Muscle of arm (tissue), 14 donors: ENCODE measurements at places on chromosomes 2 and 18. TPM values are rescaled to one million over a fixed set of nuclear protein-coding genes. Genes with fewer than 3 reads are reported as not detected.

UPP2 gene
- polyA plus RNA-seq: not detected

PRSS56 gene
- 1.0 TPM for polyA plus RNA-seq

SPHKAP gene
- polyA plus RNA-seq: 26.5 TPM

ANKRD30BL gene
- not detected for polyA plus RNA-seq

TMEM198 gene
- 2.4 TPM for polyA plus RNA-seq

UGT1A3 gene
- polyA plus RNA-seq: not detected

LIMS3 gene
- polyA plus RNA-seq: 6.1 TPM

MARCO gene
- 1.4 TPM for polyA plus RNA-seq

EMILIN1 gene
- 41.3 TPM for polyA plus RNA-seq

DSG4 gene
- not detected for polyA plus RNA-seq

C2orf78 gene
- not detected for polyA plus RNA-seq

SLC5A7 gene
- polyA plus RNA-seq: 0.11 TPM

NTSR2 gene
- not detected for polyA plus RNA-seq

ORC4 gene
- 25.0 TPM for polyA plus RNA-seq

DNA sequence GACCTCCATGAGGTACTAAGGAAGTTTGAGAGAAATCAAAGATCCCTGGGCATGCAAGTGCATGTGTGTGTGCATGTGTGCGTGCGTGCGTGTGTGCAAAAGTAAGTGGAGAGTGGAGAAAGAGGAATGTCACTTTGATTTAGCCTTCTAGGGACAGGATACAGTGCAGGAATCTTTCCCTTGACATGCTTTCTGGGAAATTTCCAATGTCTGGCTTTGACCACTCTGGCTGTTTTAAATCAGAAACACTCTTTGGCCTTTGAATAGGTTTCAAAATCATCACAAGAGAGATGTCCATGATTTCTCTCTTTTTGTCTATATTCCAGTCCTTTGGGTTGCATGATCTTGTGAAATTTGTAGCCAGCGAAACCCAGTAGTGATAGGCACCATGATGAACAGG lies 162.0 kb downstream of the ALK start:
- DNase-seq: no peak

DNA sequence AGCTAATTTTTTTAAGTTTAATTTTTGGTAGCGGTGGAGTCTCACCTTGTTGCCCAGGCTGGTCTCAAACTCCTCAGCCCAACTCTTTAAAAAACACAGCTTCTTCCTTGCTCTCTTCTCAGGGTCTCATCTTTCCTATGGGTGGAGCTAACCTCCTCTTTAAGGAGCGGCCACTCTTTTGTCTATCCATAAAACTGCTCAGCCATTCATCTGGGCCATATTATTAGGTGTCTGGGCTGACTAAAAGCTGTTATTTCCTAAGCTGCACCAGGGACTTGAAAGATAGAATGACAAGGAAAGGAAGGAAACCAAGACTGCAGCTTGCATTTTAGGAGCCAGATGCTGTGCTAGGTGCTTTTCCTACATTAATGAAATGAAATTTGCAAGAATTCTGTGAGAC lies 35.8 kb upstream of the THOC1 start:
- DNase-seq: no peak

DNA sequence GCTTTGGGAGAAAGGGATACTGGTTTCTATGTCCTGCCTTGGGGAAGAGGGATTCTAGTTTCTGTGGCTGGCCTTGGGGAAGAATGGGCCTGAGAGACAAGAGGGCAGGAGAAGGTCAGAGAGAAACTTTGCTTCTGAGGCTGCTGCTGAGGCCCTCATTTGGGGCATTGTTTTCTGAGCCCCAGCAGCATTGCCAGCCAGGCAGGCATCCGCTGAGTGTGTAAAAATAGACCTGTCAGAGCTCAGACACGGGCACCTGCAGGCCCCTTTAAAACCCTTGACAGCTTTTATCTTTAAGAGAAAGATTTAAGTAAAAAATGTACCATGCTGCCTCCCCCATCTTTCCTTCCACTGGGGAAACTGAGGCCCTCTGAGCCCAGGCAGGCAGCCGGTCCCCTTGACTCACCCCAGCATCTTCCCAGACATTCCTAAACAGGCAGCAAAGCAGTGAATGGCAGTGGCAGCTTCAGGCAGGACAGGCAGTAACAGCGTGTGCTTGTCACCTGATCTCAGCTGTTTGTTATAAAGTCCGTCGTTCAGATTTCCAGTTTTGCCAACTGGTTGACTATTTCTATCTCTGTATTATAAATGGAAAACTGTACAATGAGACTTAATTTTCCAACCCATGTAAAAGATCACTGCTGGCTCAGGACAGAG lies 27.6 kb downstream of the MLPH start:
- DNase-seq: no peak

- no peak for DNase-seq
Observed at GRCh38 chr2:163997466-163997865, 261.7 kb upstream of the FIGN start.

DNA sequence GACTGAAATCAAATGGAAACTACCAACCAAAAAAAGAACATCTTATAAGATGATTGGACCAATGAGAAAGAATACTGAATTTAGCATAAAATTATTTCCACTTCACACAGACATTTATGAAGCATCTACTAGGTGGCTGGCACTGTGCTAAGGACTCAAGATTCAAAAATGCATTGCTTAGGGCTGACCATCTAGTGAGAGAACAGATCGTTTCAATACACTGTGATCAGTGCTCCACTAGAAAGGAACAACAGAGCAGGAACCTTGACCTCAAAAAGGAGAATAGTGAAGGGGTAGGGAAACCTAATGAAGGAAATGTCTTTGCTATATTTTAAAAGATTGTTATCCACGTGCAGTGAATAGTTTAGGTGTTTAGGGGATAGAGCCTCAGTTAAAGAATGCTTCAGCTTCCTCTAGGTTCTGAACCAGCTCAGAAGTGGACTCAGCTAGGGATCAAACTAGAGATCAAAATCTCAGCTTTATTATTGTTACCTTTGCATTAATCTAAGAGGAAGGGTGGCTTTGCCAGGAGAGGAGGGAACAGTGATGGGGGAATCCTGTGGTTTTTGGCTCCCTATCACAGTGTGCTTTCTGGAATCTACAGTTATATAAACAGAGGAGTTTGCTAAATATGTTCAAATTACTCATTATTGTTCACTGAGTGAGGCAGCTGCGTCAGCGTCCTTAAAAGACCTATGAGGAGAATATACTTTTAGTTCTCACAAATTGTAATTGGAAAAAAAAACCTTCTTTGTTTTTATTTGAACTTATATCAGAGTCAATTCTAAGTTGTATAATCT lies 16.2 kb upstream of the BBS5 start:
- no peak for DNase-seq

GRCh38 chr2:180660207-180660606 lies 320.2 kb upstream of the UBE2E3 start:
- no peak for DNase-seq

GRCh38 chr18:63444580-63444979 lies 22.3 kb upstream of the VPS4B start:
- DNase-seq: peak; percentile 71

DNA sequence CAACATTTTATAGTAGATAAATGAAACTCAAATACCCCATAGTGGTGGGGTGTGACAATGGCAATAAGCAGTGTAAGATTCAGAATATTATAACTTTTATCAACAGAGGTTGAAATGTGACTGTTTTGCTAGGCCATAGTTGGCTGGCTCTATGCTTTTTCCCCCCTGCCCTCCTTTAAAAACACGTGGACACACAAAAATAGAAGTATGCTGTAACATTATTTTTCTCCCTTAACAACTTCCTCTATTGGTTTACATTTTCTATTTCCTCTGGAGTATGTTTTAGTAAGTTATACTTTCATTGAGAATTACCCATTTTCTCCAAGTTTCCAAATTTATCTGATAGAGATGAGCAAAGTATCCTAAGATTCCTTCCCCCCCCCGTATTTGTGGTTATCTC lies 31.1 kb downstream of the NDUFAF7 start:
- DNase-seq: no peak

- no peak for DNase-seq
Observed at GRCh38 chr2:79882548-79882947, 369.7 kb downstream of the CTNNA2 start.

GRCh38 chr2:216665717-216666116 lies 29.6 kb downstream of the IGFBP5 start:
- no peak for DNase-seq

- no peak for DNase-seq
Observed at GRCh38 chr2:55357927-55358326, 61.7 kb downstream of the CCDC88A start.

DNA sequence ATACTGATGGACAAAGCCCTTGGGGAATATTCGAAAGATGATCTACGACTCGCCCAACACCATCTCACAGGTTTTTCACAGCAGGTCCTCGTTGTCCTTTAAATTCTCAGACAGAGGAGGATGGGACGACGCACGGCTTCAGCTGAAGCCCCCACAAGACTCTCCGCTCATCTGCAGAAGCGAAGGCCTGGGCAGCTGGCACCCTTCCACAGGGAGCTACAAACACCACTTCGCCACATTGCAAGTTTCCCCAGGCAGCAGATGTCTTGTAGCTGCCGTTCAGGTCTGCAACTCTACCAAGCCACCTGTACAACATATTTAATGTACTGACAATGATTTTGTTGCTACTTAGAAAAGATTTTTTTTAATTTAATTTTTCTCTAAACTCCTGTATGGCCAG lies 642.9 kb downstream of the ZEB2 start:
- DNase-seq: no peak

DNA sequence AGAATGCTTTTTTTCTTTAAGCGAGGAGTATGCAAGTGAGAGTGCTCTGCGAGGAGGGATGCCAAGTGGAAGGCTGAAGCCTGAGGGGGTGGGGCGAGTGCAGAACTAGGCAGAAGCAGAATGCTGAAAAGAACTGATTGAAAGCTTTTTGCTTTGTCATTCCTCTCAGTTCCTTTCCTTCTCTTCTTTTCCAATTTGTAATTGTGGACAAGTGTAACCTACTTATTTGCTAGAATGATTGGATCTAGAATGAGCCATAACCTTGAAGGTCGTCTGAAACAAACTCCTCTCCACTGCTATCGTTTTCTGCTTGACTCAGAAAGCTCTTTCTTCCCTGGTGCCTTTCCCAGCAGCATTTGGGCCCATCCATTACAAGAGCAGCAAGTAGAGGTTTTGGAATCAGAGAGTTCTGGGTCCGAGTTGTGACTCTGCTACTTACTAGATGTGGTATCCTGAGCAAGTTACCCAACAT lies 115.3 kb downstream of the METTL8 start:
- DNase-seq: peak; percentile 78

- DNase-seq: no peak
Observed at GRCh38 chr2:213316001-213316735, 31.9 kb downstream of the SPAG16 start.

DNA sequence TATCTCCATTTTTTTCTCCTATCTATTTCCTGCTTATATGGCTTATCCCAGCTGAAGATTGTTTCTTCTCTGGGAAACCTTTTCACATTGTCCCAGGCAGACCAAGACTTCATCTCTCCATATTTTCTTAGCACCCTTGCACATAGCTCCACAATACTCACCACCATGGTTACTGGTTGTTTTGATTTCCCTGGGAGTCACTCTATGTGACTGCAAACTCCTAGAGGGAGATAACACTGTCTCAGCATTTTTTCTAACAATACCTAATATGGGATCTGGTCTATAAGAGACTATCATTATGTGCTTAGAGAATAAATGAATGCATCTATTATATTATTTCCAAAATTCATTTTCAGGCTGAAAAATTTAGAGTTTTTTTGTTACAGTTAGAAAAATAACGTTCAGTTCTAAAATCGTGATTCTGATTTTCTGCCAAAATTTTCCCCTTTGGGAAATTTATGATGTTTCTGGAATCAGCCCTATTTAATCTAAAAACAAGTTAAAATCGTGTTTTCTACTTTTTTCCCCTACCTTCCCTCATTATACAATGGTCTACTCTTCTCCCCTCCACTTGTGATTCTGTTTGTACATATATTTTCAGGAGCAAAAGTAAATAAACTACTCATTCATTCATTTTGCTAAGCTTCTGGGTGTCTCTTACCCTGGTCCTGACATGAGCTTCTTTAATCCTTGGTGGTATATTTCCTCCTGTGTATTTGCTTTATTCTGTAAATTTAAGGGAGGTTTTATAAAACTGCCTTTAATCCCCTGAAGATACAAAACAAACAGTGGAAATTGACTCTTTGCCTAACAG lies 95.4 kb downstream of the HNMT start:
- DNase-seq: no peak

DNA sequence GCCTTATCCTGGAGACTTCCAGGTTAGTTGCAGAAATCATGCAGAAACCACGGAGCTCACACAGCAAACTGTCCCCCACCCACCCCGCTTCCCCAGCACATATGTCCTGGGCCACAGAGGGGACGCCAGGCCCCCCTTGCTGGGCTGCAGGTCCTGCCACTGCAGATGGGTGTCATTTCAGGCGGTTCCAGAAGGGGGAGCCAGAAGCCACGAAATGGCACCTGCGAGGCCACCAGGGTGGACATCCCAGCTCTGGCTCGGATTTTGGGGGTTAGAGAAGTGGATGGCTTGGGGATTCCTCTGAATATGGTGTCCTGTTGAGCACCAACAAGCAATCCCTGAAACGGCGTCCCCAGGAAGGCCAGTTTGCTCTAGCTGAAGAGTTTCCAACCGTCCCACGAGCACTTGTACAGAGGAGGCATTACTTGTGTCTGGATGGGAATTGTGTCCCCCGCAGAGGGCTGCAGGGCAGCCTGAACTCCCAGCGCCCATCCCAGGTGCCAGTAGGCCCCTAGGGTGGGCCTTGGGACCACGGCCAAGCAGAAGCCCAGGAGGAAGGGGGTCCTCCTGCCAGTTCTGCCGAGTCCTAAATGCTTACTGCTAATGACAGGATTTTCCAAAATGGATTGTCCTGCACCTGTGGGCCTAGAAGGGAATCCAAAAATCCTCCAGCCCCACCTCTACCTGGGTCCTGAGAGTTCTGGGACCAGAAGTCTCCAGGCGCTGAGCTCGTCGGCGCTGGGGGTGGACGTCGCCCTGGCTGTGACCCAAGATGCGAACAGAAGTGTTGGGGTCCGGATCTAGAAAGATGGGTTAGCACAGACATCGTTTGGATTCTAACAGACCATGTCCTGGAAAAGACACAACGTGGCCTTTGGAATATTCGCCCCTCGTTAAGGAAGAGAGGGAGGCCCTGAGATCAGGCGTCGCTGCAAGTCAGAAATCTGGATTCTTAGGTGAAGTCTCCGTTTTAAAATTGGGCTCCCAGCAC lies 14.6 kb upstream of the NFATC1 start:
- DNase-seq: peak; percentile 73

GRCh38 chr2:45244928-45245327 lies 235.7 kb upstream of the SIX2 start:
- no peak for DNase-seq

GRCh38 chr18:2180586-2180985 lies 390.7 kb downstream of the METTL4 start:
- no peak for DNase-seq

- no peak for DNase-seq
Observed at GRCh38 chr2:142112757-142113221, 18.0 kb downstream of the LRP1B start.

DNA sequence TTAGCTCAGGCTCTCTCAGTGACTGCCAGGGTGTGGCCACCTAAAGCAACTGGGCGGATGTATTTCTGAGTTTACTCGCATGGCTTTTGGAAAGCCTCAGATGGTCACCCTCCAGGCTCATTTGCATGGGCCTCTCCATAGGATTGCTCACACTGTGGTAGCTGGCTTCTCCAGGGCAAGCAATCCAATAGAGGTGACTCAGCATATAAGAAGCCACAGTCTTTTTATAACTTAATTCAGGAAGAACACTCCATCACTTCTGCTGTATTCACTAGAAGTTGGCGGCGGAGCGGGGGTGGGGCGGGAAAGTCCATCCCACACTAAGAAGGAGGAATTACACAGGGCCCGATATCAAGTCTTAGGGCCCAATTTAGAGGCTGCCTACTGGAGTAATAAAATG lies 3.6 kb upstream of the DOK6 start:
- DNase-seq: no peak
